Naive thymus-derived CD8-positive, alpha-beta T cell (primary cell): ENCODE measurements at places on chromosomes 5 and 9. TPM values are rescaled to one million over a fixed set of nuclear protein-coding genes. Genes with fewer than 3 reads are reported as not detected.
A peak's percentile ranks its signal among the peaks of the same experiment; 100 is the strongest.

DNA sequence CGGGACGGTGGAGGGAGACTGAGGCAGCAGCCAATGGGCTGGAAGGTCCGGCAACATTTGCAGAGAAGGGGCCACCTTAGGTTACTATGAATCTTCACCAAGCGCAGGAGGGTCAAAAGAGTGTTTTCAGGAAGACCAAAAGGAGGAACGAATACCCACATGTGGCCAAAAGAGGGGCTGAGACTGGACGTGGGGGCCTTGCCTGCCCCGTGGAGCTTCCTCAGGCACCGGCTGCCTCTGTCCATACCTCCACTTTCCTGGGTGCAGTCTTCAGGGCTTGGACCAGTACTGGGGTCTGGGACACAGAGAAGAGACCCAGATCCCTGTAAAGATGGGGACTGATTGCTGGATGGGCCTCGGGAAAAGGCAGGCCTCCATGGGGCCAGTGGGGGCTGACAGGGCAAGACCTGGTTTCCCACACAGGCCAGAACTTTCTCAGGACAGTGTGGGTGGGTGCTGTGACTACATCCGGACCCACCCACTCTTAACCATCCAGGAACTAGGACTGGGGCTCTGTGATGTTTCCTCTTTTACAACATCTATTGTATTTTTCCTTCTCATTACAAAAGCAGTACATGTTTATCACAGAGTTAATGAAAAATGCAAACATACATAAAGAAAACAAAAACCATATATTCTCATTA lies 294.7 kb downstream of the ZSWIM6 start:
- DNase-seq: no peak

EIF4E1B gene
- not detected for polyA plus RNA-seq

DNA sequence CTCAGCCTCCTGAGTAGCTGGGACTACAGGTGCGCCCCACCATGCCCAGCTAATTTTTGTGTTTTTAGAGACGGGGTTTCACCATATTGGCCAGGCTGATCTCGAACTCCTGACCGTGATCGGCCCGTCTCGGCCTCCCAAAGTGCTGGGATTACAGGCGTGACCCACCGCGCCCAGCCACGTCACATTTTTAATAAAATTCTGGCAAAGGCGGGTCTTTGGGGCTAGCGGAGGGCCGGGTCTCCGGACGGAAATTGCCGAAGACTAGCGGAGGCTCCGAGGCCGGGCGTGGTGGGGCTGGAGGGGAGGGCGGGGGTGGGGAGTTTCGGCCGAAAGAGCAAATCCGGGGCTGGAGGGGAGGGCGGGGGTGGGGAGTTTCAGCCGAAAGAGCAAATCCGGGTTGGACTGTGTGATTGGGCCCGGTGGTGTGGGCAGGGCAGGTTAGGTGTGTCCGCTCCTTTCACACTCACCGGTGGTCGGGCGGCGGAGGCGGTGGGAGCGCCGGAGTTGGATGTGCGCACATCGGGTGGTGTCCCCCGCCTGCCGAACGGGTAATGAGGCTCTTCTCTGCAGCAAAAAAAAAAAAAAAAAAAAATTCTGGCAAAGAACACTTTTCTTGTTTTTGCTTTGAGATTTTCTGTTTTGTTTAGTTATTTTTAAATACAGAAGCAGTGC lies 27.1 kb downstream of the RUFY1 start:
- no peak for DNase-seq

PRUNE2 gene
- not detected for polyA plus RNA-seq

- DNase-seq: no peak
Observed at GRCh38 chr9:72445306-72445995, 76.0 kb upstream of the TMC1 start.

DNA sequence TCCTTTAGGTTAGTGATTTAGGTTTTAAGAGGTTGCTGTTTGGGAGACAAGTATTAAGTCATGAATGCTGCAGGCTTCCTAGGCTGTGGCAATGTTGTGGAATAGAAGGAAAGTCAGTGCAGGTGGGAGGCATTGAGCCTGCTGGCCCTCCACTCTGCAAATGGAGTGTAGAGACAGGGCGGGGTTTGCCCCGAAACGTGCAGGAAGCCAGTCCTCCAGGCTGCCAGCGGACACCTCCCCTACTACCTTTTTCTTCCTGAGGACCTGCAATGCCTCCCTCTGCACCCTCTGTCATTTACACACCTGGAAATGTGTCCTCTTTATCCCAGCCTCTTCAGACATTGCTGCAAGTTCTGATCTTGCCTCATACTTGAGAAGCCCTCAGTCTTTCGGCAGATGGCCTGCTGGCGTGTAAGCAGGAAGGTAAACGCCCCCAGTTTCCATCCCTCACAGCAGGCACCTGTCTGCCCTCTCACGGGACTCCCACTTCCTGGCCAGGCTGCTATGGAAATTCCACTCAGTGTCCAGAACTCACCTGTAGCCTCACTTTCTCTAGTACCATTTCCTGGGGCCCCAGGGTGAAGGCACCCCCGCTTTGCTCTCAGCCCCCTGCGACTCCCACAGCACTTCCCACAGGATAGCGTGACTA lies 81.6 kb upstream of the BOD1 start:
- DNase-seq: no peak

EGFL7 gene
- 0.48 TPM for polyA plus RNA-seq

DNA sequence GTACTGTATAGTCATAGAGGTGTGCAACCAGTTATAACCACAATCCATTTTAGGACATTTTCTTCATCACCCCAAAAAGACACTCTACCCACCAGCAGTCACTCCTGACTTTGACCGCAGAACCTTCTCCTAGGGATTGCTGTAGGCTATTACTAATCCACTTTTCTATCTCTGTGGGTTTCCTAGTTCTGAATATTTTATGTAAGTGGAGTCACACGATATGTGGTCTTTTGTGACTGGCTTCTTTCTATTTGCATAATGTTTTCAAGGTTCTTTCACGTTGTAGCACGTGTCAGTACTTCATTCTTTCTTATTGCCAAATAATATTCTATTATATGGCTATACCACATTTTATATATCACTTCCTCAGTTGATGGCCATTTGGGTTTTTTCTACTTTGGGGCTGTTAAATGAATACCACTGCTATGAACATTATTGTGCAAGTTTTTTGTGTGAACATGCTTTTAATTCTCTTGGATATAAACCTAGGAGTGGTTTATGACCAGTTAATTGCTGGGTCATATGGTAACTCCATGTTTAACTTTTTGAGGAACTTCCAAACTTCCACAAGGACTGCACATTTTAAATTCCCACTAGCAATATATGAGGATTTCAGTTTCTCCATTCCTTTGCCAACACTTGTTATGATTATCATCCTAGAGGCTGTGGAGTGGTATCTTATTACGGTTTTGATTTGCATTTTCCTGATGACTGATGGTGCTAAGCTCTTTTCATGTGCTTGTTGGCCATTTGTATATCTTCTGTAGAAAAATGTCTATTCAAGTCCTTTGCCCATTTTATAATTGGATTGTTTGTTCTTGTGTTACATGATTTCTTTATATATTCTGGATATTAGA lies 37.8 kb downstream of the MRRF start:
- DNase-seq: no peak

GRCh38 chr5:154626876-154627557 lies 128.2 kb upstream of the LARP1 start:
- DNase-seq: no peak

DNA sequence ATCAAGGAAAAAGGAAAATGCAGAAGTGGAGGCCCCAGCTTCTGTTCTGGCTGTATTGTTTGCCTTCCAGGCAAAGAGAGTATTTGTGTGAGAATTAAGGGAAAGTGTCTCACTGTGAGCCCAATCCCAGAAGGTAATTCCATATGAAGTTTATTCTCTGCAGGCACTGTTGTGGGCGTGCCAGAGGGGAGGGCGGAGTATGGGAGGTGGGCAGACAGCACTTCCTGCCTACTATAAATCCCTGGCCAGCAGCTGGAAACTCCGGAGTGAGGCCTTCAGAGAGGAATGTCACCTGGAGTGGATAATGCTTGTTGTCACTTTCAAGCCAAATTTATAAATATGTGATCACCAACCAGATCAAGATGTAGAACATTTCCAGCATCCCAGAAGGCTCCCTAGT lies 209.5 kb downstream of the ARHGAP26 start:
- no peak for DNase-seq

DNA sequence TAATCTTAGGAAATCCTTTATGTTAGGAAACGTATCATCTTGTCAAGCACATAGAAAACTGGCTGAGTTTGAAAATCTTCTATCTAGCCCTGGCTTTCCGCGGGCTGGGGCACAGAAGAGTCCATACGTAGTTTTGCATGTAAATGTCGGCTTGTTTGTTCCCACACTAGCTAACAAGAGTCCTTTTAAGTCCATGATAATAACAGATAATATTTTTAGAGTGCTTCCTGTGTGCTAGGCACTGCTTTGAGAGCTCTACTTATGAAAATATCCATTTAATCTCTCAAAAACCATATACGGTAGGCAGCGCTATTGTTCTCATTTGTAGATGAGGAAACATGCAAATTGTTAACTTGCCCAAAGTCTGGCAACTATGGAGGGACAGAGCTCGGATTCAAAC lies 40.5 kb downstream of the FYB1 start:
- no peak for DNase-seq

DNA sequence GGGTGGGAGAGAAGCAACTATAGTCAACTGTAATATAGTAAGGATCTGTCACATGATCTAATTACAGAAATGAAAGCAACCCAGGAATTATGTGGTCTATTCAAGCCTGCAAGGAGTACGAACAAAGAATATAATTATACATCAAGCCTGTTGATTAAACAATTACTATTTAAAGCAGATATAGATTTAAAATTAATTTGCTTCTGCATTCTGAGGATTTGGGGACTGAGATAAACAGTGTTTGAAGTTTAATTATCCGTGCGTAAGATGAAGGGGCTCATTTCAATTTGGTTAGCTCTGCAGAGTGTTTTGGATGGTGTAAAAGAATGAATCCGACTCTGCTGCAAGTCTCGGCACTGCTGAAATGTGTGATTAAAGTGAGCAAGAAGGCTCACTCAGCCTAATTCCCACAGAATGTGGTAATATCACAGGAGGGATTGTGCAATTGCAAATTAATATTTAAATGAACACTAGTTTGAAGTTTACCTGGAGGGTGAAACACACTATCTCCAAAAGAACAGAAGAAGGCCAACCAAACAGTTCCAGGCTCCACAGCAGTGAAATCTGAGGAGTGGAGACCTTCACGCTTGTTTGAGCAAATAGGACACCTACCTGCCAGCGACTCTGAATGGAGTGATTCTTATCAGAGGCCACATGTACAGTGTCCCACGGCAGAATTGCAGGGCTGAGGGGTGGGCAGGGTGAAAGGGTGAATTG lies 420.6 kb upstream of the SLC30A5 start:
- DNase-seq: no peak

DNA sequence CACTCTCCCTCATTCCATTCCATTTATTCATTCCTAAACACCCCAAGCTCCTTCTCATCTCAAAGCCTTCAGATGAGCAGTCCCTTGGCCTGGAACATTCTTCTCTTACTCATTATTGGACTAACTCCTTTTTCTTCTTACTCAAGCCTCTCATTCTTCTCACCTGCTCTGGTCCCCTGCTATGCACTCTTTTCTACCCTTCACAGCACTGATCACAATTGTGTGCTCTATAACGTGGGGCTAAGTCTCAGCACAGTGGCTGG lies 212.4 kb downstream of the MAPKAP1 start:
- no peak for DNase-seq

DNA sequence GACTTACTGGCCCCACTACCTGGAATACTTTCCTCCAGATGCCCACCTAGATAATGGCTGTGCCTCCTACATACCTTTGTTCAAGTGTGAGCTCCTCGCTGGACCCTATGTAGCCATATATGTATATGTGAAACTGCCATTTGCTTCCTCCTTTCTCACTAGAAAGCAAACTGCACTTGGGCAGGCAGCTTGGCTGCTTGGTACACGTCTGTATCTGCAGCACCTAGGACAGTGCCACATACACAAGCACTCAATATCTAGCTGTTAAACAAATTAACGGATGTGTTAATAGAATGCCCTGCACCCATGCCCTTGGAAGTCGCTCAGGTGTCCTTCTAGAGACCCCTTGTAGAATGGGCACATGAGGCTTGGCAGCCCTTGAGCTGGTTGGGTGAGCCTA lies 301.5 kb downstream of the SEMA5A start:
- no peak for DNase-seq

PFN3 gene
- polyA plus RNA-seq: not detected

DNA sequence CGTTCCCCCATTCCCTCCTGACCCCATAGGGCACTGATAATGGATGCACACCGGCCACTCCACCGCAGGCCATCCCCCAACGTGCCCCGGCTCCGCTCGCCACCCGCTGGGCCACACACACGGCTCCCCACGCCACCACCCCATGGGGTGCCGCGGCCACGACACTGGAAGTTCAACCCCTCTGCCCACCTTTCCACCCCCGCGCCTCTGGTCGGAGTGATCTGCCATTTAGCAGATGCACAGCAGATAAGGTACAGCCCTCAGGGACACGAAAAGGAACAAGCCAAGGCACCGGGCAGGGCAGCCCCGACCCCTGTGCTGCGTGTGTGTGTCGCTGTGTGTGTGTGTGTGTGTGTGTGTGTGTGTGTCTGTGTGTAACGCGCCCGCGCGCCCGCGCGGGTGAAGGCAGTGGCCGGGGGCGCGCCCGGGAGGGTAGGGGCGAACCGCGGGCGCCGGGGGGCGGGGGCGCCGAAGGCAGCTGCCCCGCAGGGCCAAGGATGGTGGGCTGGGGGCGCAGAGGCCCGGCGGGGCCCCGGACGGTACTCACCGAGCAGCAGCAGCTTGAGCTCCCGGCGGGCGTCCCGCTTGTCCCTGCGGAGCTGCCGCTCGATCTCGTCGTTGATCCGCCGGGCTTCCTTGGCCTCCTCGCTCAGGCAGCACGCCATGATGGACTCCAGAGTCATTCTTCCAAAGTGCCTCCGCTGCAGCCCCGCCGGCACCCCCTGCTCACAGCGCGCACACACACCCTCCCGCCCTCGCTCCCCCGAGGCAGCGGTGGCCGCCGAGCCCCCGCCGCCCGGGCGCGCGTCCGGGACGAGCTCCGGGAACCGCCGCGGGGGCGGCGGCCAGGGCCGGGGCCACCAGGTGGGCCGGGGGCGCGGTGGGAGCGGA lies 813 bp downstream of the GNAQ start:
- peak; percentile 60 for DNase-seq

GRCh38 chr5:170484847-170485615 lies 18.8 kb upstream of the KCNIP1 start:
- DNase-seq: no peak

DNA sequence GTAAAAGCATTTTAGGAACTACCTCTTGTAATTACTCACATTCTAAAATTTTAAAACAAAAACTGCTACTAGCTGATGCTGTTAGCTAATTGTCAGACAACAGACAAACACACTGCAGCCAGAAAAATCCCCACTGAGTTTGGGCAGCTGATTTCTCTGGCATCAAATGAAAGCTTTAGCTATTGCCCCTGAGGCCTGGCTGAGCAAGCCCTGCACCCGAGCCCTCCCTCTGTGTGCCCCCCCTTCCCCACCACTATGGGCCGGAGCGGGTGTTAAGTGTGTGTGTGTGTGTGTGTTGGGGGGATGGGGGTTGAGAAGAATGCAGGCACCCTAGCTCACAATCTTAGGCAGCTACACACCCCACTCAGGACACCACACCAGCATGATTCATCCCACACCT lies 2.4 kb downstream of the NEUROG1 start:
- no peak for DNase-seq

DNA sequence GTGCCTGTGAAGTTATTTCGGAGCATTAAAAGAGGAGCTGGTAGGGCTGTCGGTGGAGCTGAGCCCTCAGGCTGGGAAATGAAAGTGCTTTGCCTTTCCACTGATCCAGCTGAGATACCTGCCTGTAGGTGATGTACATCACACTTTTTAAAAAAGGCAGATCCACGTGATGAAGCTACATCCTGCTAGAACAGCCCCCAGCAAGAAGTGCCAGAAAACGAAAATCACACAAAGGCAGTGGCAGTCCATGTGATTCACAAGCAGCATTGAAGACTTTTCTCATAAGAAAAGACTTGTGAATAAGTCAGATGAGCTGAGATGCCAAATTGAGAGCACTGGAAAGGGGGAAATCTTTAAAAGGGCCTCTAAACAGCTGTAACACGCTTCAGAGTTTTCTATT lies 765.1 kb downstream of the PTPRD start:
- DNase-seq: no peak
